ENCODE measurements at places on chromosomes 5 and 9. TPM values are rescaled to one million over a fixed set of nuclear protein-coding genes. Genes with fewer than 3 reads are reported as not detected.

GRCh38 chr9:38687389-38687842 lies 32.5 kb downstream of the FAM240B start:
- DNase-seq, result peak; percentile 72

- DNase-seq, result peak; percentile 98
Observed at GRCh38 chr5:154478224-154478565, at the start of gene HAND1. Gene HAND1, minus strand, starts transcription at chr5:154478227. Its CDS starts 219 bp downstream, at chr5:154478008.

GRCh38 chr9:125839317-125839716 lies 92.1 kb downstream of the PBX3 start:
- DNase-seq, result no peak

DNA sequence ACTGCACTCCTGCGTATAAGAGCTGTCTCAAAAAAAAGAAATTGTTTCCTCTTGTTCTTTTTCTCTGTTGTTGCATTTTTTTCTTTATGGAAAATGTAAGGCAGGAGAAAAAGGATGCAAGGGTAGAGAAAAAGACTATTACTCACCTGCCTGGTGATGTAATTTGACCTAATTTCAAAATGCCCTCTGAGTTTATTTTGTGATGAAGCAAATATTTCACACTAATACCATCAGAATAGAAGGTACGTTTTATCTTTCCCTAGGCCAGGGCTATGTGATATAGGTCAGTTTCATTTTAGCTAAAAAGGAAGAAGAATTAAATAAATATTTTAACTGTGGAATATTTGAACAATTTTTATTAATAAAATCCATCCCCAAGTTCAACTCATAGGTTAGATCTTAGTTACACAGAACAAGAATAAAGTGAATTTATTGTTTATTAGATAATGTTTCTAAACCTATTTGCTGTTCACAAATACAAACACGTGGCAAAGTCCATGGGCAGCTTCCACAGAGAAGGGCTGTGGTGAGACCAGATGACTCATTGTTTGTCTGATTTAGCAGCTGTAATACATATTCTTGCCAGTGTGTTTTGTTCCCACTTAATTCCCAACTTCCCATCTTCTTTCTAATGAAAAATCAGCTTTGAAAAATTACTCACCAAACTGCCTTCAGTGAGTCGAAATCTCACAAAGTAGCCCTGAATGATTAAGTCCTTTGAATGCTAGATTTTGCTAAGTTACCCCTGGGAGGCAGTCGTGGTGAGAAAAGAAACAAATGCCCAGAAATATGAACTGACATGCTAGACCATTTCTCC lies 52.8 kb upstream of the CCDC112 start:
- no peak for DNase-seq

GRCh38 chr5:135642934-135643333 lies 64.1 kb upstream of the CXCL14 start:
- no peak for DNase-seq

GRCh38 chr9:120904978-120905301 lies 21.7 kb downstream of the TRAF1 start:
- no peak for DNase-seq

DNA sequence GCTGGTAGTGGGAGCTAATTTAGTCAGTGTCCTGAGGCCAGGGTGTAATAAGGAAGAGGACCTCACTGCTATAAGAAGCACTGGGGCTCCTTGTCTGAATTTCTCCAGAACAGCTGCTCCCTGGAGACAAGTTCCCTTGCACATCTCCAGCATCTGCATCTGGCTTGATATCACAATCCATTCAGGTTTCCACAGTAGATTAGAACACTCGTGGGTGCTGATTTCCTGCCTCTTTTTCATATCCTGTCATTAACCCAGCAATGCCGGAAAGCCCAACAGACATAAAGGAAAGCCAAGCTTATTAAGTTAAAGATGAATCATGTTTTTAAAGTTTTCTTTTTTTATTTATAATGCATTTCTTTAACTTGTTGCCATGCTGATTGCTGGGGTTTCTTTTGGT lies 232.3 kb upstream of the WWC1 start:
- no peak for DNase-seq

- no peak for DNase-seq
Observed at GRCh38 chr5:138663009-138663408, 87.8 kb upstream of the HSPA9 start.

Gene FAXDC2
- total RNA-seq, result 118 TPM

DNA sequence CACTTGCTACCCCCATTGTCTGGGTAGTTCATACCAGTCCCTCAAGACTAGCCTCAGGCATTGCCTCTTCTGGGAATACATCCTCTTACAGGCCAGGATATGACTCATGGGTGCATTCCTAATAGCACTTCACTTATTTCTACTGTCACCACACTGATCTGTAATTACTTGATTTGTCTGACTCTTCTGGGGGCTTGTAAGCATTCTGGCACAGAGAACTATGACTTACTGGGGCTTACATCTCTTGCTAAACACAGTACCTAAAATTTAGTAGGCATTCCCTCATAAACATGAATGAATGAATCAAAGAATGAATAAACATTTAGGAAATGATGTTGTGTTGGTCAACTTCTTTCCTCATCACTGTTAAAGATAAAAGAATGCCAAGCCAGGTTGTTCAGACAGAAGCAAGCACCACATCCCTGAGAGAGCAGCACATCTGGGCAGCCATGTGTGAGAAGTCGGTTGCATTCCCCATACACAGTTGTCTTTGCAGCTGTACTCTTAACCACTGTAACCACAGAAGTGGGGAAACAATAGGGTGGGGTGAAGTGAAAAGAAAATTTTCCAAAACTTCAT lies 27.6 kb downstream of the IL7R start:
- no peak for DNase-seq

DNA sequence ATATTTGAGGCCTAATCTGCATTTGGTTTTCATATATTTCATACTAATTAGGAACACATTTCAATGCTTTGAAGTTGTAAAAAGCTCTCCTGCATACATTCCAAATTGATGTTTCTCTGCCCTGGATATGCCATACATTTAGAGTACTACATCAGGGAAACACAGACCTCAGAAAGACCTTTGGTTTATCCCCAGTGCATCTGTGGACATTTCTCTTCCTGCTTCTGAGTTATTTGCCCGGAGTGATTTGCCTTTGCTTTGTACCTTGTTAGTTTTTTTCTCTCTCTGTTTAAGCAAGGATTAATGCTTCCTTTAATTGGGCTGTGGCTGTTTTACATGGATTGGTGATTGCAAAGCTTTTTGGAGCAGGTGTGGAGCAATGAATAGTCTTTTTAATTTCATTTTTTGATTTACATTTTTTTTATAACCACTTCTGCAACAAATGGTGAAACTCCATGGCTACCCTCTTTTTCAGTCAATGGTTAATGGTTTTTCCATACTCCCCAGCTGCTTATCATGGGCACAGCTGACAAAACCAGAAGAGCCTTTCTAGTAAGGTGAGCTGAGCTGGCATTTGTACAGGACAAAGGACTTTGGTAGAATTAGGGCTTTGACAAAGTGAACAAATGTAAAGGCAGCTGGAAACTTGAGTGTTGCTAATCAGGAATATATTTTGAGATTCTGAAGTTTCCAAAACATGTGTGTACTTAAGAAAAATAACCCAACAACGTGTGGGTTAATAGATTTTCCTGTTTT lies 54.2 kb downstream of the ZSWIM6 start:
- DNase-seq, result no peak

DNA sequence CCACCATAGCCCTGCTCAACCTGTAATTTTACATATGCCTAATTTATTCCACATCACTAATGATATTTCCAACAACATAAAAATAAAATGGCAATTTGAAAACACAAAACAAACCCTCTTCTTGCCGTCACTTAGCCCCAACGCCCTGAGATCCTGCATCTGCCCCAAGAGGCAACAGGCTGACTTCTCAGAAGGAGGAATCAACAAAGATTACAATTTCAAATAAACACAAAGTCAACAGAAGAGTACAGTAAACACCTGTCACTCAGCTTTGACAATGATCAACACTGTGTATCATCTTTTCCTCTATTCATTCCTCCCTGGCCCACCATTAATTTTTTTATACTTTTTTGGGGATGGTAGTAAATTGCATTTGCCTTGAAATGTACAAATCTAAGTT lies 19.8 kb downstream of the EPB41L4B start:
- DNase-seq, result no peak

DNA sequence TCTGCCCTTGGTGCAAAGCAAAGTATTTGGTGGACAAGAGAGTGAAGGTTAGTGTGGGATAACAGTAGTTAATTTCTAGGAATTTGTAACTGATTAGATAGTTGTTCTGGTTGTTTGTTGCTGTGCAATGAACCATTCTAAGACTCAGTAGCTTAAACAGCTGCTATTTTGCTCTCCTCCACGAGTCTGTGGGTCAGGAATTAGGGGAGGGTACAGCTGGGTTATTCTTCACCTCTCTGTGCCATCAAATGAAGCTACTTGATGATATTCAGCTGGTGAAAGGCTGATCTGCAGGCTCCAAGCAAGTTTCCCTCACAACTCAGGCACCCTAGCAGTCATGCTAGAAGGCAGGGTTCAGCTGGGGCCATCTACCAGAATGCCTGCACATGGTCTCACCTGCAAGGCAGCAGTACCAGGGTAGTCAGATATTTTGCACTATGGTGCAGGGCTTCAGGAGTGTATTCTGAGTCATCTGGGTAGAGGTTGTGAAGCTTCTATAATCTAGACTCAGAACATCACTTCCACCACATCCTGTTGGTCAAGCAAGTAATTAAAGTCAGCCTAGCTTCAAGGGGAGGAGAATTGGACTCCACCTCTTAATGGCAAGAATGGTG lies 159.5 kb upstream of the SLC28A3 start:
- DNase-seq, result no peak

- DNase-seq, result no peak
Observed at GRCh38 chr5:138389332-138389731, 36.8 kb downstream of the KDM3B start.

DNA sequence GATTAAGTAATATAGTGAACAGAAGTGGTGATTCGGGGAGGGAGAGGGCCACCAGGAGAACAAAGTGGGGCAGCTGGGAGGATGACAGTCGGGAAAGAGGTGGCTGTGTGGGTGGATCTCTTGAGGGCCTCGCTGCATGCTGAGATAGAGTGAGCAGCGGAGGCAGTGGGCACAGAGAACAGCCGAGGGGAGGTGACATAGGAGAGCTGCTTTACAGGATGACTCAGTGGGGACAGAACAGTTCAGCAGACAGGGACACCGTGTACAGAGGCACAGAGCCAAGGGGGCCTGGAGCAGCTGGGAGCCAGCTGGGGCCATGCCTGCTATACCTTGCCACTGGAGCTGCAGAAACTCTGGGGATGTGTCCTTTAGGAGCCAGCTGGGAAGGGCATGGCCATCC lies 273.9 kb downstream of the GADD45G start:
- peak; percentile 73 for DNase-seq

DNA sequence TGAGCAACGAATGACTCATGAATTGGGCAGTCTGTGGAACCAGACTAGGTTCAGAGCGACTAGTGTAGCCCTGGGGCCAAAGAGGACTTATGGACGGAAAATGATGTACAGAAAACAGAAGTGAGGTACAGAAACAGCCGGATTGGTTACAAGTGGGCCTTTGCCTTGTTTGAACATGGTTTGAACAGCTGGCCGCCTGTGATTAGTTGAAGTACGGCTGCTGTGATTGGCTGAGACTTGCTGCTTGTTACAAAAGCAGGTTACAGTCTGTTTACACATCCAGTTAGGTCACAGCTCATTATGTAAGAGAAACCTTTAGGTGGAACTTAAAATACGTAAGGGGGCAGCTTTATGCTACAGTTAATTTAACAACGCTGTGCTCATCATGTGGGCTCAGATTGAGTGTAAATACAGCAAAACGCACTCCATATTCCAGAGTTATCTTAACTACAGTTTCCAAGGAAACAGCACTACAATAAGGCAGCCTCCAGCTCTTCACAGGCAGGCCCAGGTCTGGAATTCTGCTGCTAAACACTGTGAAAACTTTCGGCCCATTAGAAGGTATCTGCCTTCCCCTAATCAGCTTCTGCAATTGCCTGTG lies 6.5 kb downstream of the AMACR start:
- peak; percentile 85 for DNase-seq

Gene DMRT3
- total RNA-seq, result not detected

DNA sequence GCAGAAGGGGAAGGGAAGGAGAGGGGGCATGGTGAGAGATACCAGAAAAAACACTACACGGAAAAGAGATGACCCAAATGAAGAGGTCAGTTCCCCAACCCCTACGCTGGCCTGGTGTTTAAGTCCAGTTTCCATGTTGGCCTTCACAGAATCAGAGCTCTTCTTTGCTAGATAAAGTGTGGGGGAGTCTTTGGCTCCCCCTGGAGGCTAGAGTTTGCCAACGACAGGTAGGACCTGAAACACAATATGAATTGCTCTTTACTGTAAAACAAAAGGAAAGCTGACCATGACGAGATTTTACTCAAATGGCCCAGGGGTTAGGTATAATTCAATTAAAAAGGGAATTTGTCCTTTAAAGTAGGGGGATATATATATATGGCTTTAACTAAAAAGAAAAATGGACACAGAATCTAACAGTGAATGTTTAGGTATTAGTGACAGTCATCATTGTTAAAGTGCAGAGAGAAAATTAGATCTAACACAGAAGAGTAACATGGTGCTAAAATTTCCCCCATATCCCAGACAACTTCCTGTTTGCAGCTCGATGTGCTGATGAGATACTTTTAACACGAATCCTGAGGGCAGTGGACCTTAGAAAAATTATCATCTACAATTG lies 92.0 kb downstream of the SV2C start:
- DNase-seq, result no peak

Gene TAF1L
- total RNA-seq, result not detected

DNA sequence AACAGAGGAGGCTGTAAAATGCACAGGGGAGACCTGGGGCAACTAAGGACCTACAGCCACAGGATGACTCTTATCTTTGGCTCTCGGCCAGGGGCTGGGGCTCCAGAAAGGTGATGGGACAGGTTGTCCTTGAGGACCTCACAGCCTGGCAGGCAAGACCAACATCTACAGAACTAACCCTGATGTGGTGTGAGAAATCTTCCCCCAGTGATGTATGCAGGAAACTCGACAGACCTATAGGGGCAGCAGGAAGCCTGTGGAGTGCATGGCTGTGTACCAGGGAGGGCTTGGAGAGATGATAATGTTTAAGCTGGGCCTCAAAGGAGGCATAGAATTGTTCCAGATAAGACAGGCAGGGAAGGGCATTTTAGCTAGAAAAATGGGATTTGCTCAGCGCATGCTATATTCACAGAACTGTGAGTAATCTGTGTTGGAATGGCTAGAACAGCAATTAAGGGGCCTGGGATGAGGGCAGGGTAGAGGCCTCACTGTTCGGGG lies 68.5 kb upstream of the SLC25A51 start:
- no peak for DNase-seq

- peak; percentile 92 for DNase-seq
Observed at GRCh38 chr9:35748858-35749514, at the start of the genes GBA2 and RGP1. Gene GBA2, minus strand, starts transcription at chr9:35749228. Its CDS starts 524 bp downstream, at chr9:35748704. Gene RGP1, plus strand, starts transcription at chr9:35749287. Its CDS starts 469 bp downstream, at chr9:35749756.

Measured in sigmoid colon (tissue), 7 donors.